ENCODE measurements at places on chromosomes 16 and 17.
A peak's percentile ranks its signal among the peaks of the same experiment; 100 is the strongest.

- H3K36me3 ChIP-seq = no peaks in the 10 kb centered on the region
- no peaks in the 10 kb centered on the region for H3K4me1 ChIP-seq
- no peak for DNase-seq
- H3K27me3 ChIP-seq = no peaks in the 10 kb centered on the region
- H3K27ac ChIP-seq = no peak overlapping the region
Observed at GRCh38 chr17:30429155-30429554, 48.1 kb upstream of the GOSR1 start.

- no peak overlapping the region for H3K4me3 ChIP-seq
- H3K4me1 ChIP-seq = no peaks in the 10 kb centered on the region
- no peak for DNase-seq
Observed at GRCh38 chr17:79739148-79740062, 8.7 kb downstream of the ENPP7 start.

GRCh38 chr17:57009737-57010445 lies 32.0 kb downstream of the SCPEP1 start:
- peaks cover 13% of the 10 kb centered on the region for H3K4me1 ChIP-seq
- no peak overlapping the region for H3K4me3 ChIP-seq
- no peaks in the 10 kb centered on the region for H3K27me3 ChIP-seq
- no peak overlapping the region for H3K27ac ChIP-seq
- peak; percentile 53 for DNase-seq
- H3K36me3 ChIP-seq = no peaks in the 10 kb centered on the region

DNA sequence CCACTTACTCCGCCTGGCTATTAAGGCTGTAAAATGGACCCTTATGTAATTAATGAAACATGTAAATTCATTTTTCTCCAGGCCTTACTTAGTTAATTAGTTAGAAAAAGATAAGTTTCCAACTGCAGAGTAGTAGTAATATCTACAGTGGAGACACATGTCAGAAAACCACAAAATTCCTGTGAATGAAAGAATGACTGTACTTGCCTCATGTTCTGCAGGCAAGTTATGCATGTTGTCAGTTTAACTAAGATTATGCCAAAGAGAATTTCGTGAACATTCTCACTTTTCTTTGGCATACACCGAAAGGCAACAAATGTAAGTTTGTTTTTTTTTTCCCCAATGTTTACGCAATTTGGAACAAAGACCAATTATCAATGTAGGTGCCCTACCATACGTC lies 16.8 kb upstream of the CCL1 start:
- H3K4me1 ChIP-seq = peaks cover 89% of the 10 kb centered on the region
- no peak overlapping the region for H3K4me3 ChIP-seq
- peak overlapping the region; percentile 97 for H3K27ac ChIP-seq
- no peaks in the 10 kb centered on the region for H3K27me3 ChIP-seq
- H3K36me3 ChIP-seq = no peaks in the 10 kb centered on the region

- no peak for DNase-seq
- H3K27ac ChIP-seq = no peak overlapping the region
- H3K36me3 ChIP-seq = no peaks in the 10 kb centered on the region
- no peaks in the 10 kb centered on the region for H3K4me1 ChIP-seq
- no peaks in the 10 kb centered on the region for H3K27me3 ChIP-seq
- H3K4me3 ChIP-seq = no peak overlapping the region
Observed at GRCh38 chr16:68910051-68910450, 66.7 kb downstream of the TANGO6 start.

DNA sequence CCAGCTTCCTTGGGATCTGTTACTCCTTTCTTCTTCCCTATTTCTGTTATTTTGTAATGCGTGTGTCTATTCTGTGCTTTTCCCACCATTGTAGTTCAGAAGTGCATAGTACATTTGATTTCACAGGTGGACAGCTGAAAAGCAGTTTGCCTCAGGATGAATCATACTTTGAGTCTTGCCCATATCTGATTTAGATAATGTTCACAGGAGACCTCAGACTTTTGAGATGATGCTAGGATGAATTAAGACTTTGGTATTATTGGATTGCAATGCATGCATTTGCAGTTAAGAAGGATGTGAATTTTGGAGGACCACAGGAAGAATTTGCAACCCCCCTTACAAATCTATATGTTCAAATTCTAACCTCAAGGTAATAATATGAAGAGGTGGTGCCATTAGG lies 769.6 kb downstream of the CDH11 start:
- no peak for DNase-seq
- no peak overlapping the region for H3K4me3 ChIP-seq
- no peaks in the 10 kb centered on the region for H3K36me3 ChIP-seq
- H3K4me1 ChIP-seq = no peaks in the 10 kb centered on the region

DNA sequence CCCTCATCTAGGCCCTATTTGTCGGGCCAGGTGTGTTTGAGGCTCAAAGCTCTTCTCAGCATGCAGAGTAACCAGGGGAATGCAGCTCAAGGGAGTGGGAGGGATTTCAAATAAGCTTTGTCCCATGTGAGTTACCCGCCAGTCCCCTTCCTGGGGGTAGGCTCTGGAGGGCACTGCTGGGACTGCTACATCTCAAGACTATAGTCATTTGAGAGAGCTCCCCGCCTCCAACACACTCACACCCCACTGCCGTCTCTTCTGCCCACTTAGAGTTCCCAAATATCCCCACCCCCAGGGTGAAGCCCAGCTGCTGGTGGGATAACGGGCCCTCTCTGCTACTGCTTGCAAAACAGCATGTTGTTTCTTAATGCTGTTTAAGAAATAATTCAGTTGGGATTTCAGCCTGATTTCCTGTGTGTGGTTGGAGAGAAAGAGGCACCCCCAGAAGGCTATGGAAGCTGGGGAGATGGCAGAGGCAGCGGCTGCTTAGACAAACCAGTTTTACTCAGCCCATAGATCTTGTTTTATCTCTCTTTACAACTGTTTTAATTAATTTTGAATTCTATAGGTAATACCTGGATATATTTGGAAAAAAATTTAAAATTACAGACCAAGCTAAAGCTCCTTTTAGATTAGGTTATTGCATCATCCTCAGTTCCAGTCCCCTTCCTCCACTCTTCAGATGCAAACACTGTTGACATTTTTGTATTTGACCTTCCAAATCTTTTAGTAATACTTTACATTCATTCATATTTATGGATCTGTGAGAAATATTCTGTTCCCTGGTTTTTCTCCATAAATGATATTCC lies 4.1 kb upstream of the MPO start:
- H3K36me3 ChIP-seq = no peaks in the 10 kb centered on the region
- no peak overlapping the region for H3K4me3 ChIP-seq
- no peak for DNase-seq
- H3K27me3 ChIP-seq = peaks cover 11% of the 10 kb centered on the region
- H3K27ac ChIP-seq = no peak overlapping the region
- peaks cover 6% of the 10 kb centered on the region for H3K4me1 ChIP-seq

- no peaks in the 10 kb centered on the region for H3K27me3 ChIP-seq
- no peaks in the 10 kb centered on the region for H3K4me1 ChIP-seq
- H3K27ac ChIP-seq = no peak overlapping the region
- DNase-seq = no peak
Observed at GRCh38 chr17:37458805-37459204, 30.9 kb upstream of the DUSP14 start.

DNA sequence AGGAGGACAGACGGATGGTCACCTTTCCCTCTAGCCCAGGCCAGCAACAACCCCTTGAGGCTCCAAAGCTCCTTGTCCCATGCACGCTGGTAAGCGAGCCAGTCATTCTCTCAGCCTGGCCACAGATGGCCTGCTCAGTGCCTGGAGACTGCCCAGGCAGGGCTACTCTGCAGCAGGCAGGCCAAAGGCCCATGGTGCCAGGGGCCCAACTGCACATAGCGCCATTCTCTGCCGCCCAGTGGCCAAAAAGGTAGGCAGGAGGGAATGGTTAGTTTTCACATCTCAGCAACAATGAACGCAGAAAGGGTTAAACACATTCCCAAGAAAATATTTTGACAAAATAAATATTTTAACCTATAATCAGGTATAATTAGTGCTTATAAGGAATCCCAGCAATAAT lies 7.7 kb upstream of the SREBF1 start:
- no peak for DNase-seq
- no peak overlapping the region for H3K27ac ChIP-seq
- no peaks in the 10 kb centered on the region for H3K36me3 ChIP-seq
- H3K4me3 ChIP-seq = no peak overlapping the region

DNA sequence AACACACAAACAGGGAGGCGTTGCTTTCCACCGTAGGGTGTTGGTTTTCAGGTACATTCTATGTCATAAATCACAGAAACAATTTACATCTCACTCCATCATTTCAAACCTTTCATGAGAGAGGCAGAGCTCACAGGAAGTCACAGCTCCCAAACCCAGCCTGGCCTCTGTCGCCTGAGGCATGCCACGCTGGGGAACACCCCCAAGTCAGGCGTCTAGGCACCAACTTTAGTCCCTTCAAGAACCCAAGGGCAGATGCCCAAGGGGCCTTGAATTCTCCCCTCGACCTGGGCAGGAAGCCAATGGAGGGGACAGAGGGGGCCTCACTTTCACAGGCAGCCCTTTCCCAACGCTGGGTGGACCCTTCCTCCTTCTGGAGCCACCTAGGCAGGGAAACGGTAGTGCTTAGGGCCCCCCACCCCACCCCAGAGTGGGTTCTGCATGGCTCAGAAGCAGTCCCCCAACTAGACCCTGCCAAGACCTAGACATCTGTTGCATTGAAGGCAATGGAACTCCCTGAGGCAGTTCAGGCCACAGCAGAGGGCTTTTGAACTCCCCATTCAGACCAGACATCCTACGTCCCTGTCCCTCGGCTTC lies 10.6 kb downstream of the TBX4 start:
- no peak overlapping the region for H3K4me3 ChIP-seq
- no peaks in the 10 kb centered on the region for H3K36me3 ChIP-seq
- no peak for DNase-seq
- no peaks in the 10 kb centered on the region for H3K4me1 ChIP-seq
- H3K27ac ChIP-seq = no peak overlapping the region

- H3K36me3 ChIP-seq = no peaks in the 10 kb centered on the region
- DNase-seq = no peak
- no peaks in the 10 kb centered on the region for H3K4me1 ChIP-seq
- no peak overlapping the region for H3K27ac ChIP-seq
- H3K27me3 ChIP-seq = peaks cover 59% of the 10 kb centered on the region
- H3K4me3 ChIP-seq = no peak overlapping the region
Observed at GRCh38 chr16:3992297-3993051, 112.0 kb upstream of the CREBBP start.

DNA sequence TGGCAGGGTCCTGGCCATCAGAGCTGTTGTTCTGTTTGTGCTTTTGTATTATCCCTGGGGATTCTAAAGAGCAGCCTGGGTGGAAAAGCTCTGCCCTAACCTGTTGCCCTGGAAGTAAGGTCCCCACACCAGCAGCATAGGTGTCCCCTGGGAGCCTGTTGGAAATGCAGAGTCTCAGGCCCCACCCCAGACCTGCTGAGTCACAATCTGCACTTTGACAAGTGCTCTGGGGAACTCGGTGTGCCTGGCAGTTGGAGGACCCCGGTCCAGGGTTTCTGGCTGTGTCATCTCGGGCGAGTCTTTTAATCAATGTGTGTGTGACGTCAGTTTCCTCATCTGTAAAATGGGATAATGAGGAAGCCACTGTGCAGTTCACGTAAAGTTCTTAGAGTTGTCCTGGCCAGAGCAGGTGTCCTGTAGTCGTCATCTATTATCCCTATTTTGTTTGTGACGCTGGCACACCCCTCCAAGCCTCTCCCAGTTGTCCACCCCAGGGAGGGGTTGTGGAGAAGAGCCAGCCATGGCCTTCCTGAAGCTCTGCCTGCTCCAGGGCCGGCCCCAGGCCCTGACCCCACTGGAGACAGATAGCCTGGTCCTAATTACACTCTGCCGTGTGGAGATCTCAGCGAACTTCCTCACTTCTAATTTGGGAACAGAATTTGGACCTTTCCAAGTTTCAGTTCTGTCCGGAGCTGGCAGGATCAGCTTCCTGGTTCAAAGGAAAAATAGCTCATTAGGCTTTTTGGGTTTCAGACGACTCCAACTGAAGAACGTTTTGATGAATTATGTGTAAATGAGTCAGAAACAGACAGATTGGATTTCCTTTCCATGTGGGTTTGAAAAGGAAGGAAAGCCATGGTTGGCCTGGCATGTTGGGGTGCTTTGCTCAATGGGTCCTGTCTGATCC lies 295.7 kb upstream of the FOXF1 start:
- H3K4me3 ChIP-seq = no peak overlapping the region
- H3K4me1 ChIP-seq = no peaks in the 10 kb centered on the region
- H3K36me3 ChIP-seq = no peaks in the 10 kb centered on the region

DNA sequence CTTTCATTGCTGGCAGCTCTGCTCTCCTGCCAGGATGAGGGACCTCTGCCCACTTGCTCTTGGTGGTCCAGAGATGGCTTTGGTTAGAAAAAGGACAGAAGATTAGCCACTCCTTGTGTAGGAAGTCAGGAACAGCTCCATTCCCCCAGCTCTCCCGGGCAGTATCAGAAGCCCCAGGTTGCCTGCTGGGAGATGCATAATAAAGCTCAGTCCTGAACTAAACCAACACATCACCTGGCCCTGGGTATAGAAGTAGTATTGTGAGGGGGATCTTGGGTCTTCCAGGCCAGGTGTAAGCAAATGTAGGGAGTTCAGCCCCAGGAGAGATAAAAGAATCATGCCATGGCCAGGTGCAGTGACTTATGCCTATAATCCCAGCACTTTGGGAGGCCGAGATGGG lies 52.4 kb downstream of the NEUROD2 start:
- H3K4me3 ChIP-seq = no peak overlapping the region
- no peaks in the 10 kb centered on the region for H3K36me3 ChIP-seq
- no peak overlapping the region for H3K27ac ChIP-seq
- no peak for DNase-seq

DNA sequence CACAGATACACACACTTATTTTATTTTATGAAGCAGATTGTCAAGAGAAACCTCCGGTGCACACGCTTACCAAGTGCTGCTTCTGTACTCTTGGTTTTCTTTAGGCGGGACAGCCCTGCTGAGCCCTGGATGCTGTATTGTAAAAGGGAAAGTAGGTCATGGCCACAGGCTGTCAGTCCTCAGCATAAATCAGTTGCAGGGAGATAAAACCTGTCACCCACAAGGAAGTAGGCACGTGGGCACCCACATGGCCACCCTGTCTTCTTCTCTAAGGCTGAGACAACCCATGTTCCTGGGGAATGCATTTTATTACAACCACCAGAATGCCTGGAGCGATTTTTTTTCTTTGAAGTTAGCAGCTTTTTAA lies 59.3 kb downstream of the ASIC2 start:
- H3K27ac ChIP-seq = no peak overlapping the region
- DNase-seq = no peak
- no peaks in the 10 kb centered on the region for H3K4me1 ChIP-seq
- H3K4me3 ChIP-seq = no peak overlapping the region
- no peaks in the 10 kb centered on the region for H3K36me3 ChIP-seq
